ENCODE measurements at places on chromosomes 13 and 19. TPM values are rescaled to one million over a fixed set of nuclear protein-coding genes. Genes with fewer than 3 reads are reported as not detected.
A peak's percentile ranks its signal among the peaks of the same experiment; 100 is the strongest.

- DNase-seq = no peak
Measured at GRCh38 chr19:53671663-53672062, 39.9 kb downstream of the DPRX start.

DNA sequence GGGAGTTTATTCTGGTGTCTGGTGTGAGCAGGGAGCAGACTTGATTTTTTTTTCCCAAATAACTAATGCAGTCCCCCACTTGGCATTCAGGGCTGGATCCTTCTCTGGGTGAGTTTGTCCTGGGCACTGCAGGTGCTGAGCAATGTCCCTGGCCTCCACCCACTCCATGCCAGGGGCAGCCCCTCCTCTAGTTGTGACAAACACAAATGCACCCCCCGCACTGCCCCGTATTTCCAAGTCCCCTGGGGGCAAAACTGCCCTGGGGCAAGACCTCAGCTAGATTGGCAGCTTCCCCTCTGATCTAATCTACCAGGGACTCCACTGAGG, 6.4 kb downstream of the MOB3A start:
- DNase-seq = no peak

GRCh38 chr13:64529874-64530485, 2700.2 kb downstream of the PCDH9 start:
- peak; percentile 1 for DNase-seq

GRCh38 chr13:32932376-32932775, 83.8 kb upstream of the KL start:
- no peak for DNase-seq

Gene KLK2
- 0.21 TPM for polyA plus RNA-seq

Gene ZIM2
- not detected for polyA plus RNA-seq

DNA sequence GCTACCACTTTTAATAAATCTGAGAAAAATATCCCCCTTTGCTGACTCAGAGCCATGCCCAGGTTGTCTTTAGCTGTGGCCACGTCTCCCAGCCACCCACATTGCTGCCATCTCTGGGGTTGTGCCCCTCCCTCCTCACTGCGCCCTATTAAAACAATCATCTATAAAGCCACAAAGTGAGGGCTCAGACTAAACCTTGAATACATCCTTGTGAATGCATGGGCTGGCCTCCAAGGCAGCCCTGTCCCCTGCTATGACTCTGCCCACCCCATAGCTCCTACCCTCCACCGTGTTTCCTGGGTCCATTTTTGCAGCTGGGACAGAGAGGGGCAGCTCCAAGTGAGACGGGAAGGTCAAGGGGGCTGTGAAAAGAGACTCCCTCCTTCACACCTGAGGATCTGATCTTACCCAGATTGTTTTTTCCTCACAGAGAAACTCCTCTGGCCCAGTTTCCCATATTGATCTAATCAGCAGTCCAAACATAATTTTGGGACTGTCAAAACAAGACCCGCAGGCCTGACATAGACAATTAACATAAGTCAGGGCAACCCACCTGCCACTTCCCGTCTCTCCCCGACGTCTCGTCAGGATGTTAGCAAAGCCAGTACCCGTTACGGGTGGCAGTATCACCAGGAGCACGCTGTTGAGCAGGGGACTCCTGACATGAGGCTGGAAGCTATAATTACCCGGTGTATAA, 199.0 kb downstream of the KATNAL1 start:
- no peak for DNase-seq

- DNase-seq = no peak
Measured at GRCh38 chr13:74117207-74117705, 16.9 kb downstream of the KLF12 start.

Gene ACP7
- 0.28 TPM for polyA plus RNA-seq

DNA sequence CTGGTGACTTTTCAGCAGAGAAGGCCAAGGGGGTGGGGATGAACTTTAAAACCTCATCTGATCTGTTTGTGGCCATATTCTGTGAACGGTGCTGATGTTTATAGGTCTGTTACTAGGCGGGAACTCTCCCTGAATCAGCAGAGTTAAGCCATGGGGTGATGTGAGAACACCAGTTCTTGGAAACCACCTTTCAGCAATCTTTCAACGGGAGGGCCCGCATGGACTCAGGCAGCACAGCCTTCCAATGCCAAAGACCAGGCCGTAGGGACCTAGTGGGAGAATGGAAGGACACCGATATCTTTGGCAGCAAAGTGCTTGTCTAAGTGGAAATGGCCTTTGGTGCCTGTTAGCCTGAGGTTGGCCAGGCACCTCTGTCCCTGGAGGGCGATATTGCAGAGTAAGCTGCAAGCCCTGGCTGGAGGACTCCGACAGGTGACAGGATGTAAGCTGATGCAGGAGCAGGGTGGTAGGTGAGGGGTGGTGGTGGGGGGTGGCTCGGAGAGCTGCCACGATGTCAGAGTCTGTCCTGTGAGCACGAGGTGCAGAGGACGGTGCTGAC, 57.0 kb downstream of the ERCC5 start:
- DNase-seq = no peak

DNA sequence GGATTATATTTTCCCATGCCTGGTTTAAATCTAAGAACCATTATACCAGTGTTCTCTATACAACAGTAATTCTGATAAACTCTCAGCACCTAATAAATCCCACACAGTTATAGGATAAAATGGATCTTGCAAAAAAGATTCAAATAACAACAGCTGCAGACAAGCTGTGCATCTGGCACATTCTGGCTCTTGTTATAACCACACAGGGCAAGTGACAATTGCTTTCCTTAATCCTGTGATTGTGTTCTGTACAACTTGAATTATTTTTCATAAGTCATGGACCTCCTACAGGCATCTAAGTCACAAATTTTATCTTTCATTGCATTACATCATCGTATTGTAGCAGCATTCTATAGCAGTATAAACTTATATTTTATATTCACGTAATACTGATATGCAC, 948.3 kb downstream of the SLITRK1 start:
- no peak for DNase-seq

Gene ADAMTSL5
- 3.1 TPM for polyA plus RNA-seq

GRCh38 chr13:28623782-28624706, 34.9 kb upstream of the POMP start:
- no peak for DNase-seq

GRCh38 chr19:12199757-12200419, 37.0 kb downstream of the ZNF136 start:
- DNase-seq = no peak

Gene ZNF587B
- 15.8 TPM for polyA plus RNA-seq

Gene LRP3
- polyA plus RNA-seq = 22.7 TPM

GRCh38 chr13:61110732-61111131, 304.9 kb downstream of the PCDH20 start:
- DNase-seq = no peak

GRCh38 chr13:27631156-27631555, 9.5 kb downstream of the POLR1D start:
- no peak for DNase-seq
